Smooth muscle cell of the brain vasculature (primary cell): ENCODE measurements at places on chromosomes 3 and 15.

GRCh38 chr15:87874896-87875711 lies 381.4 kb downstream of the NTRK3 start:
- no peak for DNase-seq

- no peak for DNase-seq
These were observed 623.0 kb downstream of the NTRK3 start for GRCh38 chr15:87633525-87633924.

- no peak for DNase-seq
These were observed 25.7 kb downstream of the FAM3D start for GRCh38 chr3:58640700-58641372.

- no peak for DNase-seq
These were observed 26.4 kb upstream of the PARL start for GRCh38 chr3:183911087-183911486.

- DNase-seq = no peak
These were observed 5.1 kb downstream of the CXCR6 start for GRCh38 chr3:45948311-45948781.

DNA sequence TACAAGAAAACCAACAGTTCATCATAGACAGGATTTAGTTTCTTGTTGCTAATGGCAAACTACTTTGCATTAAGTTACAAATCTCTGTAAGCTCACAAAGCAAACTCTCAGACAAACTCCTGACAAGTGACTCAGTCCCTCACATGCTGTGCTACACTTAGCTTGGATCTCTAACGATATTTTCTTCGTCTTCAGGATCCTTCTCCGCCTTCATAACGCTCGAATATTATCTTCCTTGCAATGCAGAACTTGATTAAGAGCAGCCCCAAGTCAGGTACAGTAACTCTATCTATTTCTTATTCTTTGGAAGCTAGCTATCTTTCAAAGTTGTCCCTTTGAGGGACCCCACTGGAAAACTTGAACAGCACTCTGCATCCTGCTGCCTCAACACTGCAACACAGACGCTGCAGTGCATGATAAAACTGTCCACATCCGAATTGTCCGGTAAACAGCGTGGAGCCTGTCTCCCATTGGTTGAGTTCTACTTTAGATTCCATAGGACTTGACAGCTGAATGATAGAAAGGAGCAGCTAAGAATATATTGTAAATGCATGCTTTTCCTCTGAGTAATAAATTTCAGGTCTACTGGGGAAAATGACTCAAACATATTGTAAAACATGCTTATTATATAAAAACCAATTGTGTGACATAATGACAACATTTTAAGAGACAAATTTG lies 61.3 kb downstream of the UACA start:
- DNase-seq = peak; percentile 33

DNA sequence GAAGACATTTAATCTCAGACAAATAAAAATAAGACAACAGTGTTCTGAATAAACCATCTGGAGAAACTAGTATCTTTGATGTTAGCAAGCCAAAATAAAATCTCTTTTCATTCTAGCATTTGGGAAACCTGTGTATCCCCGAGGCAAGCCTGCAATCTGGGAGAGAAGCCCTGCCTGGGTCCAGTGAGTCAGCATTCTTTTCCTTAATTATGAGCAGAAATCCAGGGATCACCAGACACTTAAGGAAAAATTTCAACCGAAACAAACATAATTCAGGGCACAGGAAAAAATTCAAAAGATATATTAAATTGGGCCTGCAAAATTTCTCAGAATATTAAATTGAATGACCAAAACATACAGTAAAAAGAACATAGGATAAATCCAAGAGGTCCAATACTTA lies 4.2 kb downstream of the NCBP2 start:
- DNase-seq = no peak

GRCh38 chr3:39379778-39380155 lies 3.4 kb upstream of the SLC25A38 start:
- DNase-seq = no peak

DNA sequence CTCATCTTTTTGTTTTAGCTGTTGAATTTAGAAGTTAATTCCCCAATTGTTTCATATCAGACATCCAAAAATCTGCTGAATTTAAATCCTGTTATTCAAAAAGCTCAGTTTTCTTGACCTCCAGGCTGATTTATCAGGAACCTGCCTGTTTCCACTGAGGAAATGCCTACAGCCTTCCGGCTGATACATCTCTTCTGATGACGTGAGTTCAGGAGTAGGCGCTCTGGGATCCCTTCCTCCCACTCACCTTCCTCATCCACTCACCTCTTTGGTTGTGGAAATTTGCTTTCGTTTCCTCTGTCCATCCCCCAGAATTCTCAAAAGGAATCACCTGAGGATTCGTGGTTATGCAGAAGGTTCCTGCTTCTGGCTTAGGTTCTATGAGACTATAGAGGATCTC lies 55.4 kb upstream of the ALDH1A3 start:
- DNase-seq = no peak

DNA sequence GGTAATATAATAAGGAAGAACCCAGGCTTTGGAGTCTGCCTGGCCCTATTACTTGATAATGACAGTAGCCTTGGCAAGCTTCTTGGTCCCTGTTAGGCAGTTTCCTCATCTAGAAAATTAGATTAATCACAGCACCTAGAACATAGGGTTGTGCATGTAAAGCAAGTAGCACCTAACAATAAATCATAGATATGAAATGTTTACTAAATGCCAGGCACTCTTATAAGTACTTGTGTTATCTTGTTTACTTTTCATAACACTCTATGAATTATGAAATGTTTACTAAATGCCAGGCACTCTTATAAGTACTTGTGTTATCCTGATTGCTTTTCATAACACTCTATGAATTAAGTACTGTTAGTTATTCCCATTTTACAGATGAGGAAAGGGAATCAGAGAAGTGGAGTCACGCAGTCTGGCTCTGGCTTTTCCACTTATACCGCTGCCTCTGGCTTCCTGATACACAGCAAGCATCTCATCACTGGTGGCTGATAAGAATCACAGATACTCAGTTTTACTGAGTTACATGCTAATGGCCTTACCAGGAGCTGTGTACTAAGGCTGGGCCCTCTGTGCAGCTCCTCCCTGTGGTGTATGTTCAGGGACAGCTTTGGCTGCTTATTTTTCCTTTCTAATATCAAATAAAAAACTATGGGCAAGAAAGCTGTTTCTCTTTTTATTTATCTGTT lies 123.4 kb downstream of the FEZF2 start:
- no peak for DNase-seq

GRCh38 chr15:26103002-26103404 lies 239.9 kb upstream of the ATP10A start:
- no peak for DNase-seq

DNA sequence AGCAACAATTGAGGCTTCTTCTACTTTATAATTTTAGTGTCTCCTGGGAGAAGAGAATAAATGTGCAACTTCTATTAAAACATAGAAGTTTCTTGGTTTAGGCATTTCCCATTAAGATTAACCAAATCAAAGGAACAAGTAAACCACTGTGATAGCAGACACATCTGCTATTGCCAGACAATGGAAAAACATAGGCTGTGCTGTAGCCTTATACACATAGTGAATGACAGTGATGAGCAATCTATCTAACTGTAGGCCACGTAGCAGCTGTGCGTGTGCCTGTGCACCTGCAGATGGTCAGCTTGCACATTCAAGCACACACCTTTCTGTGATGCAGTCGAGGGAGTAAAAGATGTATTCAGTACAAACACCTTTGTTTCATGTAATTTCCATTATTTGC lies 32.7 kb downstream of the GNB4 start:
- no peak for DNase-seq

GRCh38 chr3:139185527-139185926 lies 140.8 kb upstream of the PRR23C start:
- DNase-seq = no peak

GRCh38 chr3:167852216-167852615 lies 116.7 kb downstream of the SERPINI1 start:
- no peak for DNase-seq

DNA sequence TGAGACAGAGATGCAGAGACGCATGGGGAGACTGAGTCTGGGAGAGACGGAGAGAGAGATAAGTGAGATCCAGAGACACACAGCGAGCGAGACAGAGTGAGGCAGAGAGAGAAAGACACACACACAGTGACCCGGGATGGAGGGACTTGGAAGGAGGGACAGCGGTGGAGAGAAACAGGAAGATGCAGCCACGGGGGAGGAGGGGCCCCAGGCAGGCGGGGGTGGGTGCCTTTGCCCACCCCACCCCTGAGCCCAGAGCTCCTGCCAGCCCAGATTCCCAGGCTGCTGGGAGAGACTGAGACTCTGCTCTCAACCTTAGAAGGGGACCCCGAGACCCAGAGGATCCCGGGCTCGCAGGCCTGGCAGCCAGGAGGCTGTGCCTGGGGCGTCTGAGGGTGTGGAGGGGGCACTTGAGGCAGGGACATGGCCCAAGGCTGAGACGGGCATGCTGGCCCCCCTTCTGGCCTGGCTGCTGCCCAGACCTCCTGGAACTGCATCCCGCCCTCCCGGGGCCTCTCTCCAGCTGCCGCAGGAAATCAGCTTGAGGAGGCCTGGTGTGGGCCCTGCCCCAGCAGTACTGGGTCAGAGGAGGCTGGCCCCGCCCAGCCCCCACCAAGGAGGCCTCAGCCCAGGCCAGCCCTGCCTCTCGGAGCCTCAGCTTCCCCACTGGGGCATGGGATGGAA lies 18.1 kb downstream of the H1-8 start:
- DNase-seq = no peak

GRCh38 chr3:7651274-7651673 lies 790.4 kb downstream of the GRM7 start:
- DNase-seq = no peak
